ENCODE measurements at places on chromosomes 7 and 10.

DNA sequence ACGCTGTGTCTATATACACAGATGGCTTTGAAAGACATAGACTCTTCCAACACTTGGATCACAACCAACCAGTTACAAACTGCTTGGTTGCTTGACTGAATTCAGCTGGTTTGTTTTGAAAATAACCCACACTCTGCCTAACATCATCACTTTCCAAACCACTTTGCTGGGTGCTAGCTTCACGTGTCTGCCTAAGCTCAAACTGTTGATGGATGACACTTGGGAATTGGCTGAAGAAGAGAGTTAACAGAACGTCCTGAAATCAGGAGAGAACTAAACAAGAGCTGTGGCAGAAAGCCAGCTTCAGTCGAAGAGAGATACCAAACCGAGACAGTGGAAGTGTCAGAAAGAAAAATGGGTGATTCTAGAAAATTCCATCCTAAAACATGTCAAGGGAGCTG is 420.8 kb upstream of the AUTS2 start:
- DNase-seq: no peak

GRCh38 chr7:135905355-135905754 is 71.8 kb downstream of the MTPN start:
- DNase-seq: no peak

DNA sequence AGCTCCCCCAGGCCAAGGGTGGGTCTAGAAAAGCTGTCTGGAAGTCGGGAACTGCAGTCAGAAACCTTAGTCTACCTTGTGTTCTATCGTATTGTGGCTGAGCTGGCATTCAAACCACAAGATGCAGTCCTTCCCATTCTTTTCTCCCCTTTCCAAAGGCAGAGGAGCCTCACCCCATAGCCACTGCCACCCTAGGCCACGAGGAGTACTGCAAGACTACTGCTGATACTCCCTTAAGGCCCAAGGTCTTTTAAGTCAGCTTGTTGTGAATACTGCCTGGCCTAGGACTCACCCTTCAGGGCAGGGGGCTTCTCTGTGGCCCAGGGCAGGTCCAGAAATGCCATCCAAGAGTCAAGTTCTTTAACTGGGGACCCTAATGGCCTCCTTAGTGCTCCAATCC is 214.5 kb upstream of the CNTNAP2 start:
- DNase-seq: no peak

- DNase-seq: no peak
These were observed 1.7 kb upstream of the HOXA13 start for GRCh38 chr7:27201580-27202017.

DNA sequence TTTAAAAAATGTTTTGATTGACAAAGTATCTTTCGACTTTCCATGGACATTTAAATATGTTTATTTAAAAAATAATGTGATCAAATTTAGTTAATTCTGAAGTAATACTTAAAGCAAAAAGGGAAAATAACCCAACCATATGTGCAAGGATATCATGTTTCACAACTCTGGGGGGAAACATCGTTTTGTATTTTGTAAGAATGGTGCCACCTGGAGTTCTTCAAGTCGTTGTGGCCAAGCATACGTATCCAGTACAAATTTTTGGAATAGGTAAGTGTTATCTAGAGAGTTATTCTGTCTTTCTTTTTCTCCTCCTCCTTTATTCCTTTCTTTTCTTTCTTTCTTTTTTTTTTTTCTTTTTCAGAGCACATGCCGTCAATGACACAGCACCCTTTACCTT is 176.2 kb upstream of the CSTF2T start:
- no peak for DNase-seq

DNA sequence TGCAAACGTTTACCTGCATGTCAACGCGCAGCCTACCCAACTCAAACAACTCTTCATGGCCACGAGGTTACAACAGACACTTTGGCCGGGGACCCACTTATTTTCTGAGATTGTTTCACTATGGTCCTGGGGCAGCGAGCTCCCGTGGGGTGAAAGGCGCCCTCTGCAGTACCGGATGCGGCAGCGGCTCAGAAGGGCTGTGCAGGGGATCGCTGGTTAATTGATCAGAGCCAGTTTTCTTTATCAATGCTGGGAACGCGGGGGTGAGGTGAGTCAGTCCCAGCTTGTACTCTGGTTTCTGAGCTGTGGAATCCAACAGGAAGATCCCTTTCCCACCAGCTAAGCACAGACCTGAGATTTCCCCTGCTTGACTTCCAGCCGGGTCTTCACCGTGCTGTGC is 366.5 kb upstream of the KLF6 start:
- no peak for DNase-seq

DNA sequence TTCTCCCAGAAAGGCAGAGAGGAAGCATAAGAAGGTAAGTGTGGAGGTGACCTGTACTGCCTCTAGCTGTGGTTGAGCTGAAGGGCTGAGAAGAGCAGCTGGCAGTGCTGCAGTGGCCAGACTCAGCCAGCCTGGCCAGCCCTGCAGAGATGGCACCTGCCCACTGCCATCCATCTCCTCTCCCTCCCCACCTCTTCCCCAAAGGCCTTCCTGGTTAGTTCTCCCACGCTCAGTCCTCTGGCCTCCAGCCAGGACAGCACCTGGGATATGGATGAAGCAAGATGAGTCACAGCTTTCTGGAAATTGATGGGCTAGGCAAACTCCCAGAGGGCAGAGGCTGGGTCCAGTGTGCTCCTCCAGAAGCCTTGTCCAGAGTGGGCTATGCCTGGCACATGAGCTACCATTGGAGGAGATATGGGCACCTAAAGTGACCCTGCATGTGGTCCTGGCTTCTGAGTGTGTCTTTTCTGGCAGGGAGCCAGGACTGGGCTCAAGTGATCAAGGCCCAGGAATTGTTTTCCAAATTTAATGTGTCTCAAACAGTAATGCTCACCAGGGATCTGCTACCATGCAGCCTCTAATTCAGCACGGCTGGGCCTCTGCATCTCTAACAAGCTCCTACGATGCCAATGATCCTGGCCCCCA is 81.0 kb upstream of the CACUL1 start:
- no peak for DNase-seq

DNA sequence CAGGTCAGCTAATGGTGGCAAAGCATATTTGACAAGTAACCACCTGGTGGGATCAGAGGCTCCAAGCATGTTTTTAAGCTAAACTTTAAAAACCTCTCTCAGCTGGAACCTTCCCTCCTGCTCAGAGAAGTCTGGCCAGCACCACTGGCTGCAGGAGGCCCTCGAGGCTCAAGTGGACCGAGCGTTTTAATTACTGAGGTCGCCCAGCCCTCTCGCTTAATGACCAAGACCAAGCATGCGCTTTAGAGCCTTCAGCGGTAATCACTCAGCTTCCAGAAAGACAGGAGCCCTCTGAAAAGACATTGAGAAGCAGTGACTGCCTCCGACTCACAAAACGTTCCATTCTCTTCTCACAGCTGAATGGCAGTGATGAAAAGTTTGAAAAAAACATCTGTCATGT is 383.4 kb upstream of the ADARB2 start:
- no peak for DNase-seq

DNA sequence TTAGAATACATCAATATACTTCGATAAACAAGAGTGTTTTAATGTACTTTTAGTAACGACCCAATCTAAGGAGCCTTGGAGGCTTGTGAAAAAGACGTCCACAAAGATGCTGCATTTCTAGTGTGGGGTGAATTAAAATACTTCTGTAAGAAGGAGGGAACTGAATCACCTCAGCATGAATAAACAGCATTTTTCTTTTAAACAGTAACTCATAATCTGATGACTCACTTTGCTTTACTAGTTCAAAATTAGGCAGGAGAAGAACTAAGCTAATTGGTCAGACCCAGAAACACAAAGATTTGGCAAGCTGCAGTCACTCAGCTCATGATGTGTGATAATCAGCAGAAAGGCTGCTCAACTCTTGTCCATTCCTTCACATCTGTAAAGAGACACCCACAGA is 24.2 kb downstream of the NCOA4 start:
- no peak for DNase-seq

GRCh38 chr10:43202657-43203447 is 64.0 kb downstream of the RASGEF1A start:
- DNase-seq: no peak

GRCh38 chr10:117539903-117540639 is 2.5 kb upstream of the EMX2 start:
- no peak for DNase-seq

- DNase-seq: no peak
These were observed 89.3 kb downstream of the ZMYND11 start for GRCh38 chr10:224571-224970.

- no peak for DNase-seq
These were observed 77.3 kb downstream of the CALD1 start for GRCh38 chr7:134856691-134857090.

DNA sequence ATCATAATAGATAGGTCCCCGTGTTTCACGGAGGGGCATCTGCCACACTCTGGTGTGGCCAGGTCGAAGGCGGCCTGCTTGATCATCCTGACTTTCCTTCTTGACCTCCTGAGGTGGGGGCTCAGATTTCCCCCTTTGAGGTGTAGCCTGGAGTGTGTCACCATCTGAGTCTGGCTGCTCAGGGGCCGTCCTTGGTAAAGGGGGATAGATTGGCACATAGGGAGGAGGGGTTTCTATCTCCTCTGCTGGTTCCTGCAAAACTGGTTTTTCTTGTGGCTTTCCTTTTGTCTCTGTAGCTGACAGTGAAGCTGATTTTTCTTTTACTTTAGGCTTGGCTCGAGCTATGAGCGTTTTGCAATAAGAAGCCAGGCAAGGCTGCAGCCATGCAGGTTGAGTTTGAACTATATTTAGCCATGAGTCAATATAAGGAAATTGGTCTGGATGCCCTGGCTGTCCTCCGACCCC is 7.1 kb upstream of the ZNF117 start:
- no peak for DNase-seq

DNA sequence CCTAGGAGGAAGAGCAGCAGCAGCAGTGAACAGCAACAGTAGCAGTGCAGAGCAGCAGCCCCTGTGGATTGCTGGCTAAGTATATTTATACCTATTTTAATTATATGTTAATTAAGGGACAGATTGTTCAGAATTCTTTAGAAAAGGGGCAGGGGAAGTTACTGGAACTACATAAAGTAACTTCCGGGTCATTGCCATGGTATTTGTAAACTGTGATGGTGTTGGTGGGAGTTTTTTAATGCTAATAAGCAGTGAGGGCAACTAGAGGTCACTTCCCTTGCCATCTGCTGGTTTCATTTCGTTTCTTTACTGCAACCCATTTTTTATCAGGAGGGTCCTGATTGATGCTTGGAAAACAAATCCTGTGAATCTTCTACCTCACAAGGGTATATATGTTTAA is 229.8 kb upstream of the PODXL start:
- DNase-seq: no peak

DNA sequence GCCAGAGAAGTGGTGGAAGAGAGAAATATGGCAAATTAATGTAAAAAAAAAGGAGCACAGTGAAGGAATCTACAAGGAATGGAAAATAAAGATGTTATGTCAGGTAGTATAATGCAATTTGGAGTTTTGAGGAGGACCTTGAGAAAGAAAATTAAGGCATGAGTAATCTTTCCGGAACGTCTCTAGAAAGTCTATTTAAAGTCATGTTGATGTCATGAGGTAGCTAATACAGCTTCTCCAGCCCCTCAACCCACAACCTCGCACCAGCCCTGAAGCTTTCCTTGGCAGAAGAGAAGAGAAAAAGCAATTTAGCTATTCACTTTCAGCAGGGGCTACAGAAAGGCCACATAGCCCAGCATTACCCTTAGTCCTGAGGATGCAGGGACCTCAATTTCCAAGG is 22.5 kb downstream of the TRDMT1 start:
- DNase-seq: no peak

DNA sequence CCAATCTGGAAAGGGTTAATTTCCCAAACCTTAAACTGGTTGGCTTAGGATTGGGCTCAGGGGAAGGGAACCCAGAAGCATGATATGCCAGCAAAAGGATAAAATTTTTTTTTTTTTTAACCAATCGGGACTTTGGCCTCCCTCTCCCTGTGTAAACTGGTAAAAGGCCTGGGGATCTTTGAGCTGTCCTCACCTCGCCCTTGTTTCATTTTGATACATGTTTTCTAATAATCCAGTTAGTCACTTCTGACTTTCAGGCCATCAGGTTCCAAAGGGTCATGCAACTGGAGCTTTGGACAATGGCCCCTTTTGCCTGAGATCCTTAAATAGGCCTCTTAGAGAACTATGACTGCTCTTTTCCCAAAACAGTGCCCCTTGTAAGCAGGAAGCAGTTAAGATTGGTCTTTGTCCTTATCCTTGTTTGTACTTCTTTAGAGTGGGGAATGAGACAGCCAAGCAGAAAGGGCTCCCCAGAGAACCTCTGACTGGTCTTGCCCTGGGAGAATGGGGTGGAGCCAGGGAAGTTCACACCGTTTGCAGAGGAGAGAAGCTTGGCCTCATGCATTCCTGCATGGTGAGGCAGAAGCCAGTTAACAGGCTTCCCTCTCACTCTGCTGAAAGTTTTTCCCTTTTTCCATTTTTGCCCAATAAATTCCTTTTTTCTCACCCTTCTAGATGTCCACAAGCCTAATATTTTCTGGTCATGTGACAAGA is 424.2 kb upstream of the CNTNAP2 start:
- no peak for DNase-seq

- DNase-seq: no peak
These were observed 88.6 kb upstream of the PPP1R3A start for GRCh38 chr7:114007386-114007785.

DNA sequence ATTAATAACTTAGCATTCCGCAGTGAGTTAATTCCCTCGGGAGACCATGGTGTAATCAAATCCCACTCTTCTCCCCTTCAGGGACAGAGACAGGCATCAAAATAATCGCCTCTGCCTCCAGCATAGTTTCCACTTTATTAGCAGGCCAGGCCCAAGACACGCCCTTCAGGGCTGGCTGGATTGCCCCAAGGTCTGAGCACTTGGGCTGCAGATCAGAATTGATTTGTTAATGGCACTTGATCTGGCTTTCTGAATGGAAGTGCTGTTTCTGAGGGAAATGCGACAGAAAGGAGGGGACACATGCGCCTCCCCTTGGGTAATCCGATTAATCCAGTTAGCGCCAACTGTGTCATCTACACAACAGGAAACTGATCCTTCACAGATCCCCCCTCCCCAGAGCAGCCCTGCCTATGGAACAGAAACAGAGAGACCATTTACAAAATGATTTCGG is 15.6 kb downstream of the CHAT start:
- DNase-seq: no peak

- DNase-seq: no peak
These were observed 5.8 kb downstream of the TWIST1 start for GRCh38 chr7:19111474-19112273.

DNA sequence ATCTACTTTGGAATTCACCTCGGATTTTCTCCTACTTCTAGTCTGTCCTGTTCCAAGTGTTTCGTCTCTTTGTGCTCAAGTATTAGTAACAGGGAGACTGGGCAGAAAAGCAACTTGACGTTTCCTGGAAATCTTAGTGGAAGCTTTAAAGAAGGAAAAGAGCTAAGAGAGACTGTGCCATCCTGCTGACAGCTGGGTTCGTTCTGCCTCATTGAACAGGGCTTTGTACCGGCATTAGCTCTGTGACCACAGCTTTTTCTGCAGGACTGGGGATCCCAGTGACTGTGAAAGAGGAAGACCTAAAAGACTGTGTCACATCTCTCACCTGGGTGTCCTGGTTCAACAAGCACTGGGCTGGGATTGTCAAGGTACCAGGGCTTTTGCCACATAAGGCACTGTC is 70.8 kb upstream of the CDCA7L start:
- no peak for DNase-seq

Measured in cortex of kidney (tissue), 1 donor.